ENCODE measurements at places on chromosomes 2 and 18.

GRCh38 chr18:22286585-22286984 lies 117.2 kb downstream of the GATA6 start:
- no peak for DNase-seq

- DNase-seq = no peak
Measured at GRCh38 chr2:27886322-27886721, 3.9 kb downstream of the RBKS start.

- no peak for DNase-seq
Measured at GRCh38 chr2:230130668-230131364, 62.1 kb upstream of the SLC16A14 start.

DNA sequence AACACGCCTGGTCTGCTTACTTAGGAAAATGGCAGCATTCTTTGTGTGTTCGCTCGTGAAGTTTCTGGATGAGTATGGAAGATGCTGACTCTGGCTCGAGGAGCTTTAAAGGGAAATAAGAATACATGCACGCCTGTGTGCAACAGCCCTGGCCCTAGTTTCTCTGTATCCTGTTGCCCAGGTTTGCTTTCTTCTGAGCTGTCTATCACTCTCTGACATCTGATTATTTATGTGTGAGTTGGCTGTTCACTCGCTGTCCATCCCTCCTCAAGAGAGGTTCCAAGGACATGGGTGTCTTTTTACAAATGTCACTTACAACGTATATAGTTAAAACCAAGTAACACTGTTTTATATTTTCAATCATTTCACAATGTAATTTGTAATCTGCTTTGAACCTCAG lies 16.0 kb downstream of the SLC9A2 start:
- no peak for DNase-seq
